ENCODE measurements at places on chromosomes 7 and 10.

GRCh38 chr7:103504505-103505135, 58.6 kb upstream of the SLC26A5 start:
- no peak for DNase-seq

- no peak for DNase-seq
These were observed 640.6 kb upstream of the NRP1 start for GRCh38 chr10:33974976-33975478.

GRCh38 chr7:14521183-14521582, 381.4 kb downstream of the DGKB start:
- DNase-seq: no peak

DNA sequence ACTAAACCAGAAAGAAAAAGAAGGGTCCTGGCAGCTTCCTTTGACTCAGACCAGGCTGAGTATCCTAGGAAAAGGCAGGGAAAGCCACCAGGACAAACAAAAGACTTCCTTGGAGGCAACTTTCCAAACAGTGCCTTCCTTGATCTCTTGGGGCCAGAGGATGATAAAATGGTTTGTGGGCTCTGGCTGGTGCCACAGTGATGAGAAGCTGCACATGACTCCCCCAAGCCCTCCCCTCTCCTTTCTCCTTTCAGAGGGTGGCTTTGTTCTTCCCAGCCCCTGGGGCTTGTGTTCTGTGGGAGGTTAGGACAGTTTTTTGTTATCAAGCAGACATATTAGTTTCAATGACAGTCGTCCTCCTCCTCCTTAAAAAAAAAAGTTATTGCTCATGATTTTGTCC, 183.2 kb downstream of the SEM1 start:
- DNase-seq: no peak

DNA sequence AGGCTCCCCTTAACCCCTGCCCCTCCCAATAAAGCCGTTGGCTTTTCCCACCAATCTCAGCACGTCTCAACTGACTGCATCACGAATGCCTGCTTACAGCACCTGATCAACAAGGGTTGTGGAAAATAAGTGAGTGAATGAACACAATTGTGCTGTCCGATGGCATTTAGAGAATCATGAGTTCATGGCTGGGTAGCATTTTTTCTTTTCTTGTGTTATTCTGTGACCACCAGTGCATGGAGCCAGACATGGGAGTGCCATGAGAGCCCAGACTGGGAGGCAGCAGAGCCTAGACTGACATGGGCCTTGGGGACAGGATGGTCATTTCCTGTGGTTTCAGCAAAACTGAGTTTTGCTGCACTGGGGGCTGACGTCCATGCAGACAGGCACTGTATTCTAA, 254.1 kb upstream of the IGFBP3 start:
- DNase-seq: no peak

Data from naive thymus-derived CD4-positive, alpha-beta T cell (primary cell).